ENCODE measurements at places on chromosomes 3 and 15.

- DNase-seq, result no peak
Observed at GRCh38 chr15:61892140-61892539, 168.1 kb downstream of the VPS13C start.

GRCh38 chr3:54761637-54762036, 166.2 kb downstream of the LRTM1 start:
- DNase-seq, result no peak

GRCh38 chr3:151230646-151231045, 27.6 kb upstream of the GPR171 start:
- no peak for DNase-seq

- DNase-seq, result no peak
Observed at GRCh38 chr3:41575724-41576123, 376.4 kb downstream of the CTNNB1 start.

GRCh38 chr3:123660141-123660675, 75.4 kb upstream of the HACD2 start:
- no peak for DNase-seq

DNA sequence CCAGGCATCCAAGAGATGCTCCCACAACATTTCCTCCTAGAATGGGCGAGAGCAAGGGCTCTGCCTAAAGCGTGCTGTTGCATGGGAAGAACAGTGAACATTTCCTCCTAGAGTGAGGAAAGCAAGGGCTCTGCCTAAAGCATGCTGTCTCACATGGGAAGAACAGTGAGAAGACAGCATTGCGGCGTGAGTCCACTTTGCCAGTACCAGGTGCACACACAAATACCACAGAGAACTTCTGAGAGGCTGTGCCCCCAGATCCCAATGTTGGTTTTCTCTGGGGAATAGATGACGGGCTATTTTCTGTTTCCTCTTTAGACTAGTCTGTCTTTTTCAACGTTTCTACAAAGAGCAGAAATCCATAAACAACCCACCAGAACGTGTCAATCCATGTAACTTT, 142.9 kb downstream of the LRRK1 start:
- no peak for DNase-seq

DNA sequence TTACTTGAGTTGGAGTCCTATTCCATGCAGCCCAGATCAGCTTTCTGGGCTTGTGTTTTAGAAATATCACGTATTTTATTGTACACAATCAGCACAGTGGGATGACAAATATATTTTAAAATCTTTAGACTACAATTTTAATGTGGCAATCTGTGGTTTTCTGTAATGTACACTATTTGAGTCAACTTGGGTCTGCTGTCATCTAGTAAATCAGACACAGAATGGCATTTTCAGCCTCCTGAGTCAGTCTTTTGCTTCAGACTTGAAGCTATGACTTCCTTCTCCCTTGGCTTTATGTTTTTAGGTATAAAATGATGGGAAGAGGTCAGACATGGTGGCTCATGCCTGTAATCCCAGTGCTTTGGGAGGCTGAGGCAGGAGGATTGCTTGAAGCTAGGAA, 232.1 kb downstream of the NECTIN3 start:
- no peak for DNase-seq

DNA sequence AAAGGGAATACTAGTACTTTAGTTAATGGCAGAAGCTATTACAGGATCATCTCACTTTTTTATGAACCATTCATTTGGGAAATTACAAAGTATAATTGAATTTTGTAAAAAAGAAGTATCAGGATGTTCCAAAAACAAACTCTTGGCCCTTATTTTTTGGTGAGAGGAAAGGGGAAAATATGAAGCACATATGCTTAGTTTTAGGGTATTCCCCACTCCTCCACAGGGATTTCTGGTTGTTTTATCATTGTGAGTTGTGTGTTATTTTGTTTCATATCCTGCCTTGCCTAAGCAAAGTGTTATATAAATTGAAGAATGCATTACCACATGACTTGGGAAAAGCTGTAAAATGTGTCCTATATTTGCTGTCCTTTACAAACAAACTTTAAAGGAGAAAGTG, 227.0 kb downstream of the FMN1 start:
- no peak for DNase-seq

GRCh38 chr3:125187599-125187910, 25.0 kb downstream of the SLC12A8 start:
- no peak for DNase-seq

DNA sequence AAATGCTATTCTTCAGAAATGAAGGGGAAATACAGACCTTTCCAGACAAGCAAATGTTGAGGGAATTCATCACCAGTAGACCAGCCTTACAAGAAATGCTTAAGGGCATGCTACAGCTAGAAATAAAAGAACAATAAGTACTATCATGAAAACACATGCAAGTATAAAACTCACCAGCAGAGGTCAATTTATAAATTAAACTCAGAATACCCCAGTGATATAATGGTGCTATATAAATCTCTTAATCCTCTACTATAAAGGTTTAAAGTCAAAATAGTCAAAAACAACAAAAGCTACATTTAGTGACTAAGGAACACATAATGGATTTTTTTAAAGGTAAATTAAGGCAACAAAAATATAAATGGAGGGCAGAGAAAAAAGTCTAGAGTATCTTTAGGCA, 142.5 kb downstream of the CPNE4 start:
- DNase-seq, result no peak

DNA sequence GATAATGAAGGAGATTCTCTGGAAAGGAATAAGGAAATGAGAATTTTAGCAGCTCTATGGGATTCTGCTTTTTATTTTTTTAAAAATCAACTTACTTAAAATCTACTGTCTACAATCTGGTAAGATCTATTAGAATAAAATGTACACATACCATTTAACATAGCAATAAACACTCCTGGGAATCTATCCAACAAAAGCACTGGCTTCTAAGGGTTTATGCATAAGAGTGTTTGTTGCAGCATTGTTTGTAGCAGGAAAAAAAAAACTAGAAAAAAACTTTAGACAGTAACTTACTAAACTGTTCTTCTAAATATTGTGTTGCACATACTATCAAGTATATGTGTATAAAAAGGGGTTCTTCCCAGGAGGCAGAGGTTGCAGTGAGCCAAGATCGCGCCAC, 15.7 kb upstream of the RBP1 start:
- no peak for DNase-seq

- no peak for DNase-seq
Observed at GRCh38 chr3:149879872-149880271, 66.9 kb downstream of the RNF13 start.

GRCh38 chr15:71780115-71780976, 30.0 kb upstream of the NR2E3 start:
- DNase-seq, result no peak

DNA sequence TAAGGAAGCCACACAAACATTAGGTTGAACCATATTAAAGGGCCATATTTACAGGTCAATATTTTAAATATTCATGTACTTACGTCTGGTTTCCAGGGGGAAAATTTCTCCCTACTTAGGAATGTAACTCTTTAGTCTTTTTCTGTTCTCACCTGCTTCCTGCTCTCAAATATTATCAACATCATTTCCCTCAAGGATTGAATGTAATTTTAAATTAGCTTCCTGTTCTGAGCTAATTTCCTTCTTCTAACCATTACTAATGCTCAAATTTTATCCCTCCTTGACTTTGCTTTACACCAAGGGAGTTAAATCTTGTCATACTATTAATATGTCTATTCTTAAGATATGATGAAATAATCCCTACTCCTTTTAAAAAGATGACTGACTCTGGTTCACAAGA, 103.4 kb upstream of the UBP1 start:
- no peak for DNase-seq

DNA sequence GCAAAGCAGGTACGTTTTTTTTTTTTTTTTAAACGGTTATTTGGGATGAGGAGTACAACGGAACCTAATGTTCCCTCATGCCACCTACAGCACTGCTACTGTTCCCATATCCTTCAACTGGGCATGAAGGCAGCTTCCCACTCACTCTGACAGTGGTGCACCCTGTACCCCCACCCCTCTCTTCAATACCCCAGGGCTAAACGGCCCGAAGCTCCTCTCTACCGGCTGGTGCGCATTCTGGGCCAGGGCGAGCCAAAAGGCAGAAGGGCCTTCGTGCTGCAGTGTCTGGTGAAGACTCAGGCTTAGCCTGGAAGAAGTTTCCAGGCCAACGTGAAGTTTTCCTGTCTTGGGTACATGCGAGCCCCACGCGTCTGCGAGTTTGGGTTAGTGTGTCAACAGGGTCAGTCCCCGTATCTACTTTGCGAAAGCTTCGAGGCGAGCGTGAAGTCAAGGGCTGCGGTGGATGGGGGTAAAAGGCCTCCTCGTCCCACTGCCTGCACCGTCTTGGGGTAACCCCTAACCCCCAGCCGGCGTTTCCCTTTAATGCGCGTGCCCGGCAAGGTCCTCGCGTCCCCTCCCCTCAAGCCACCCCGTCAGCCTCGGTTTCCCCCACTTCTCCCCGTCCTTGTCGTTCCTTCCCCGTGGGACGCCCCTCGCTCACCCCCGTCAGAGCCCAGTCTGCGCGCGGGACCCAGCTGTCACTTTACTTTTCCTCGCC, 765 bp upstream of the UBE2E2 start:
- DNase-seq, result no peak

DNA sequence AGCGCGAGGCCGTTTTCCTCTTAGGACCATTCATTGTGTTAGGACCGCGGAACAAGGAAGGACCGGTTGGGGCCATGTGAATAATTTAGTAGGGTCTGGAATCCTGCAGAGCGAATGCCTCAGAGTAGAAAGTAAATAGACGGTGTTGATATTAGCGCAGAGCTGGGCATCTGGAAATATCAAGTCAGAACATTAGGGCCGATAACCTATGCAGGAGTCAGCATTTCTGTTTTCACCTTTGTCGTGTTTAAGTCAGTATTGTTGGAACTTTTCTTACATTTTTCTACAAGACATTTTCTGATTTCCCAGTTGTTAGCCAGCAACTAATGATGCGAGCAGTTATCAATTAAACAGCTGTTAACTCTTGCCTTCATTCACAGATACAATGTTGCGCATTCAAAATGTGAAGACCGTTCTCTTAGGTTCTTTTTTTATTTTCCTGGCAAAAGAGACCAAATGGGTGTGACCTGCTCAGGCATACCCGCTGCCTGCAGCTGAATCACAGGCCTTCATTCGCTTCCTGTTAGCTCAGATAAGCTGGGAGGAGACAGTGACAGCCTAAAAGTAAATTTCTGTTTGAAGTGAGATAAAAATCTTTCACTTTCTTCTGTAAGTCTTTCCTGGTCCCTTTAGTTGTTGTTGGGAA, 966 bp upstream of the PKM start:
- peak; percentile 48 for DNase-seq

DNA sequence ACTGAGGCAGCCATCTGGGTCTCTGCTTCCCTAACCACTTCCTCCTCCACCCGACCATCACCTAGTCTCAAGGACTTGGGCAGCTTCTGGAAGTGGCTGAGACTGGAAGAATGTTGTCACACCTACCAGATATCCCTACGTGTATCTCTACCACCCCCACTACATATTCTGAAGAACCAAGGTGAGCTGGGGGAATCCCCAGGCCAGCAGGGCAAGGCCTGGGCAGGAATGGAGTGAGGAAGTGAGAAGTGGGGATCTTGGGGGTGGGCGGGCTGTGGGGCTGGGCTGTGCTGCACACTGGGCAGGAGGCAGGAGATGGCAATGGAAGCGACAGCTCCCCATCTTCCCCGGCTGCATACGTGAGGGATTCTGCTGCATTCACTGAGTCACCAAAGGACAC, 17.5 kb upstream of the ALDH1A3 start:
- DNase-seq, result no peak

GRCh38 chr3:17742880-17743657, 638 bp upstream of the TBC1D5 start:
- no peak for DNase-seq

GRCh38 chr3:190323246-190323626, 990 bp upstream of the CLDN1 start:
- DNase-seq, result no peak

GRCh38 chr3:158098834-158099424, 7.3 kb downstream of the SHOX2 start:
- no peak for DNase-seq

DNA sequence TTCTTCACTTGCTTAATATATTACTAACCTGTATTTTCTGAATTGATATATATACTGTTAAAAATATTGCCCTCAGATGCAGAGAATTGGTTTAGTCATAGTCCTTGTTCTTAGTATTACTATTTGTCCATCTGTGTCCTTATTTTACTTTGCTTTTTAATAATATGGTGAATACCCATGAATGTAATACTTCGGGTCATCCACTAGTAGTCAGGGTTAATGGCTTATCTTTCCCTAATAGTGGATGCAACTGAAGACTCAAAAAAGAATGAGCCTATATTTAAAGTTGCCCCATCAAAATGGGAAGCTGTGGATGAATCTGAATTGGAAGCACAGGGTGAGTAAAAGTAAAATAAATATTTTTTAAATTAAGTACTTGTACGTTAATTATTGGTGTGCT, 36.5 kb downstream of the U2SURP start:
- DNase-seq, result no peak
